ENCODE measurements at places on chromosomes 13 and 19.

DNA sequence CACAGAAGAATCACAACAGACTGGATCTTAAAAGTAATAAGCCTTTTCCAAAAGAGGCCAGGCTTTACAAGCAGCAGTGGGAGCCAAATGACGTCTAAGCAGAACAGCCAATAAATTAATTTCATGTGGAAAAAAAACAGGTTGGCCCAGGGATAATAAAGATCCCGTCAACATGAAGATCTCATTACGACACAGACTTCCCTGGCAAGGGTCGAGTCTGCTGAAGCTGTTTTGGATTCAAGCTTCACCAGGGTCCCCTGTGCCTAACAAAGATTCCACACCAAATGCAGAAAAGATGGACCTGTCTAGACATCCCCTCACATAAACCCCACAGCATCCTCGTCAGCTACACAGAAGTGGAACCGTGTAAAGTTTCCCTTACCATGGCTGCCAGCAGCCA lies 215.1 kb upstream of the ZNF507 start:
- no peak for DNase-seq

DNA sequence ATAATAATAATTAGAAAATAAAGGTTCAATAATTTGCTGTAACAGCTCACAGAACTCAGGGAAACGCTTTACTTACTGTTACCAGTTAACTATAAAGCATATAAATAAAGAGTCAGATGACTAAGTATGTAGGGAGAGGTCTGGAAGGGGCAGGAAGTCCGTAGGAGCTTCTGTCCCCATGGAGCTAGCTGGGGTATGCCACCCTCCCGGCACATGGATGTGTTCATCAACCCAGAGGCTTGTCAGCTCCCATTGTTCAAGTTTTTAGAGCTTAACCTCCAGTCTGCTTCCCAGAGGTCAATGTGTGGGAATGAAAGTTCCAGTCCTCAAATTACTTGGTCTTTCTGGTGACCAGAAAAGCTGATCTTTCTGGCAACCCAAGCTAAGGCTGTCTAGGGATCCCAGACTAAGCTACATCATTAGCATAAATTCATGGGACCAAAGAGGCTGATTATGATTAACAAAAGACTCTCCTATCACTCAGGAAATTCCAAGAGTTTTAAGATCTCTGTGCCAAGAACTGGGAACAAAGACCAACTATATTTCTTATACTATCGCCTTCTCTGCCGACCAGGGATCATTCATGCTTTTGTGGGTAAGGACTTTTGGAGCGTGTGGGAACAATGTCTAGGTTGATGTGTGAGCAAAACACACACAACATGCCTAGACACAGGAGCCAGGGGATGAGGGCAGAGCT lies 31.7 kb upstream of the ZNF507 start:
- DNase-seq = no peak

DNA sequence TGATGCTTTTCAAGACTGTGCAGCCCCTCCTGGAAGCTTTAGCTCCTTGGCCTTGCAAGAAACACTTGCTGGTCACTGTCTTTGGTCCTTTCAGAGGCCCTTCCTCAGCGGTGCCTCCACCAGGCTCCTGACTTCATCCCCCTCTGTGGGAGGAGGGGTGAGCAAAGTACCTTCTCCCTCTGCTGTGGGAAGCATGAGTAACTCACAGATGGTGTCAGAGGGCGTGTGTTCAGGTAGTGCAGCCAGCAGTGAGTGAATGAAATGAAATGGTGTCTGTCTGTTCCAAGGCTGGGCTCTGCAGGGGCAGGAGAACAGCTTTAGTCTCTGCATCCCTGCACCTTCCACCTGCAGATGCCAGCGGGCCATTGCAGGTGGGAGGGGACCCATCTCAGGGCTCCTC lies 102.9 kb downstream of the SHISA2 start:
- no peak for DNase-seq

DNA sequence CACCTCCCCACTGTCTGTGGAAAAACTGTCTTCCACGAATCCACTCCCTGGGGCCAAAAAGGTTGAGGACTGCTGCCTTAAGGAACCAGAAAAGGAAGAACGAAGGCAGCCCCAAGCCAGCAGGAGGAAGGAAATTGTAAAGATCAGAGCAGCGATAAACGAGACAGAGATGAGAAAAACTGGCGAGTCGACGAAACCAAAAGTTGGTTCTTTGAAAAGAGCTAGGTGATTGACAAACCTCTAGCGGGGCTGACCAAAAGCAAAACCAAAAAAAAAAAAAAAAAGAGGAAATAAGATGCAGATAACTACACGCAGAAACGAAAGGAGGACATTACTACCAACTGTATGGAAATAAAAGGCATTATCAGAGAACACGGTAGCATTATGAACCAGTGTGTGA lies 76.9 kb downstream of the GADD45B start:
- no peak for DNase-seq

DNA sequence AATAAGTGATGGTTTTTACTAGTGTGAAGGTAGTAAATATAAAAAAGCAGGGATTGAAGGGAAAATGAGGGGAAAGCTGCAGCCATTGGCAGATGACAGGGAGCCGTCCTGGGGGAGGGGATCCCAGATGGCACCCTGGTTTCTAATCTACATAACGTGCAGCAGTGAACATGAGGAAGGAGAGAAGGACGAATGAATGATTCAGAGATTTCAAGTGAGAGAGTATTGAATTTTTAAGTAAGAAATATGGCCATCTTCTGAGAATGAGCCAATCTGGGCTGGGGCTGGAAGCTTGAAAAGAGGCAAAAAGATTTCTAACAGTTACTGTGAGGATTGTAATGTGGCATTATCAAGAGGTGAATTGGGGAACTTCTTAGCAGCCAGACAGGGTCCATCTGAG lies 414.2 kb downstream of the MYO16 start:
- no peak for DNase-seq

DNA sequence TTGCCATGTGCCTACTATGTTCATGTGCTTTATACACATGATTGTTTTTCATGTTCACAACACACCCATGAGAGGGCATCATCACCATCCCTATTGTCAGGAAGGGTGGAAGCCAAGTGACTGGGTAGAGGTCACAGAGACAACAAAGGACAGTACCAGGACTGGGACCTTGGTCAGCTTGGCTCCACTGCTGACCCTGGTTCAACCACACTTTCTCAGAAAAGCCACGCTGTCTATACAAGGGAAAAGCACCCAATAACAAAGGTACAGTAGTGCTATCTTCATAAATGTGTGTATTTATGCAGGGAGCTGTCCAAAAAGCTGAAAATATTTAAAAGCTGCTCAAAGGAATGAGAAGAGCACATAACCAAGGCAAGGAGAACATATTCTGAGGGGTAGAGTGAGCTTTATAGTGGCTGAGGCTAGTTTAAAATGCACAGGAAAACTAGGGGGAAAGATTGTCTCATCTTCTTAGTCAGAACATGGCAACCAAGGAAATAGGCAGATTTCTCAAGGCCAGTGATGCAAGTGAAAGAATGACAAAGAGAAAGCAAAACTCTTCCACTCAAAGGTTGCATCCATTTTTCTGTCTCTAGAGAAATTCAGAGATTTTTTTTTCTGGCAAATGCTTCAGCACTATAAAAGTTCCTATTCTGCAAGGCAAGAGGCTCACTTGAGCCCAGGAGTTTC lies 415.0 kb downstream of the FOXO1 start:
- DNase-seq = no peak

- DNase-seq = no peak
Observed at GRCh38 chr13:68808456-68808855, 1299.2 kb upstream of the ATXN8OS start.

GRCh38 chr13:41710771-41711170 lies 250.1 kb downstream of the VWA8 start:
- no peak for DNase-seq

GRCh38 chr13:74661851-74662250 lies 527.6 kb upstream of the KLF12 start:
- DNase-seq = peak; percentile 39

GRCh38 chr19:23972161-23972560 lies 57.5 kb downstream of the ZNF726 start:
- no peak for DNase-seq

GRCh38 chr13:113430378-113431110 lies 22.7 kb downstream of the ADPRHL1 start:
- DNase-seq = no peak

DNA sequence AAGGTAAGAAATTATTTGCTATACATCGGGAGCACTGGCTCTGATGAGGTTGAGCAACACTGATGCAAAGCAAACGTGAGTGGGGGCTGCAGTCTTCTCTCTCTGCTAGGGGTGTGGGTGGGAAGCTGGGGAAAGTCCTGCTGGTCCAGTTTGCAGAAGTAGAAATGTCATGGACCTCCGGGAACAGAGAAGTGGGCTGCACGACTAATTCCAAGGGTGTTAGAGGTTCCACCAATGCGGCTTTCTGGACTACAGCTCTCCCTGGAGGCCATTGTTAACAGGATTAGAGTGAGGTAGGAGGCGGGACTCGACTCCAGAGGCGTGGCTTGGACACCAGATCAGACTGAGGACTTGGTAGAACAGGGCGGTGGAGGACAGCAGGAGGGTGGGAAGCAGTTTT lies 5.7 kb upstream of the FBXO27 start:
- no peak for DNase-seq

DNA sequence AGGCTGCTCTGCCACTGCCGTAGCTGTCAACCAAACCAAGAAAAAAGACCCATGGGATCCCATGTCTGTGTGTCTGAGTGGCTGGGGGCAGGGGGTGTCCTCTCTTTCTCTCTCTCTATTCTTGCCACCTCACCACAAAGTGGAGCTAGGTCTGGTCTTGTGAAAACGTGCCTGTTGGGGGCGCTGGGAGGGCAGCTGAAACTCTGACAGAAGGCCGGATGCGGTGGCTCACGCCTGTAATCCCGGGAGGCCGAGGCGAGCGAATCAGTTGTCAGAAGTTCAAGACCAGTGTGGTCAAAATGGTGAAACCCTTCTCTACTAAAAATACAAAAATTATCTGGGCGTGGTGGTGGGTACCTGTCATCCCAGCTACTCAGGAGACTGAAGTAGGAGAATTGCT lies 29.2 kb downstream of the ZNF146 start:
- DNase-seq = no peak

- no peak for DNase-seq
Observed at GRCh38 chr13:91158017-91158395, 189.5 kb upstream of the MIR17HG start.

DNA sequence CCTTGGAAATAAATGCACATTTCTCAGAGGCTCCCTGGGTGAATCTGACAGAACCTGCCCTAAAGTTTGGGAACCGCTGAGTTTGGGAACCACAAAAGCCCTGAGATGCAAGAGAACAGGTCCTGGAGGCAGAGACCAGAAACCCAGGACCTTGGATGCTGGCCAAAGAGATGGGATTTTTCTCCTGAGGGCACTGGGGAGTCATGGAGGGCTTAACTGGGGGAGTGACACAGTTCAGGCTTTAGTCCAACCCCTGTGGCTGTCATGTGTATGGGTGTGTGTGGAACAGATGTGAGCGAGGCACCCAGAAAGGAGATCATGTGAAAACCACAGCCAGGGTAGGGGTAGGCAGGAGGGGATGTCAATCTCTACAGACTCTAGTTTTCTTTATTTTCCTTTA lies 3.9 kb upstream of the NCCRP1 start:
- DNase-seq = no peak

DNA sequence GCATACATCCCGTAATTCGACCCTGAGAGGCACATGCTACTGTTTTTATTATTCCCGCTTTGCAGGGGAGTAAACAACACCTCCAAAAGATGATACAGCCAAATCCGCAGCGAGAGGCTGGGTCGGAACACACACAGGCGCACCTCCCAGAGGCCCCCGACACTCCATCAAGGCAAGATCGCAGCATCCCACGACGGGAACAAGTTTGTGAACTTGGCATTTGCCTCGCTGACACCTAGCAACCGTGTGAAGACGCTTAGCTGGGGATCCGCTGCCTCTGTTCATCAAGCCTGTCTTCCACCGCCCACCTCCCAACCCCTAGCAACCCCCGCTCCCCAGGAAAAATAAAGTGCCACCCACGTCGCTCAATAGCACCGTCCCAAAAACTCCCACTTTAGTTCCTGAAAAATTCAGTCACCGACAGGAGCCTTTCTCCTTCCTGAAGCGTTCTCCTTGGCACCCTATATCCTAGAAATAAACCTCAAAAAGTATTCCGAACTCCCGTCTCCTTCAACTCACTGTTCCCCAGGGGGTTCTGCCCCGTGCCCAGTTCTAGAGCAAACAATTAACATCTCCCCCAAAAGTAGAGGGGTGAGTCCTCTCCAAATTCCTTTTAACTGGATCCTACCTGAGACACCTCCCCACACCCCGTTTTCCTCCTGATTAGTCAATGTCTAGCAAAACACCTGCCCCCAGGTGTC lies 1.7 kb downstream of the GNG7 start:
- no peak for DNase-seq

GRCh38 chr13:71039440-71039839 lies 827.6 kb downstream of the DACH1 start:
- no peak for DNase-seq

- no peak for DNase-seq
Observed at GRCh38 chr13:106143392-106143791, 392.1 kb downstream of the EFNB2 start.

- DNase-seq = no peak
Observed at GRCh38 chr13:26471807-26472206, 85.7 kb upstream of the WASF3 start.

DNA sequence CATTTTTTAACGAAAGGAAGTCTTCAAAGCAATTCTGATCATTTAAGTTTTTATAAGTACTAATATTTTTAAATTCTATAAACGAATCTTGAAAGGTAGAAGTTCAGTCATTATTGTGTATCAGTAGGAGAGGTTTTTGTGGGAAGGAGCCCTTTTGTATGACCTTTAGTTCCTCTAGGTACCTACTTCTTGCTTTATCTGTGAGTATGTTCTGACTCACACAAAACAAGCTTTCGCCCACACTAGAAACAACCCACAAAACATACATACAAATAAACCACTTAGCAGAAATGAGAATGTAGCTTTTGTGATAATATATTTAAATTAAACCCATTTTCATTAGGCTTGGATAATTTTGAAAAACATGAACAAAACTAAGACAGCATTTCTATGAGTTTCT lies 27.8 kb downstream of the ERCC5 start:
- no peak for DNase-seq

DNA sequence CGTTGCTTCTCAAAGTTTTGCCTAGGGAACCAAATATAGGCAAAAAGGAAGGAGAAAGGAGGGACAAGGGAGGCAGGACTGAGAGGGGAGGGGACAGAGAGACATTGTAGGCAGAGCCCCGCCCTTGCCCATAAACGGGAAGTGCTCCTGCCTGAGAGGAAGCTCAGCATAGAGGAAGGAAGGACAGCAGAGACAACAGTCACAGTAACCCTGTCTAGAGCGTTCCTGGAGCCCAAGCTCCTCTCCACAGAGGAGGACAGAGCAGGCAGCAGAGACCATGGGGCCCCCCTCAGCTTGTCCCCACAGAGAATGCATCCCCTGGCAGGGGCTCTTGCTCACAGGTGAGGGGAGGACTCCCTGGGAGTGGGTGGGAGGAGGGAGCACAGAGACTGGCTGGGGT lies at the start of gene CEACAM21:
Gene CEACAM21 (plus strand): TSS at position 169 of the 400 bp plus-strand sequence. CDS start 109 bp downstream, at position 278.
- no peak for DNase-seq

GRCh38 chr19:41411968-41412265 lies 14.3 kb downstream of the BCKDHA start:
- no peak for DNase-seq

GRCh38 chr13:44906713-44907112 lies 82.6 kb downstream of the NUFIP1 start:
- DNase-seq = no peak

Measured in BJ (cell line).